ENCODE measurements at places on chromosomes 1 and 21.

- DNase-seq = no peak
Measured at GRCh38 chr1:50651476-50652263, 228.4 kb upstream of the DMRTA2 start.

- no peak for DNase-seq
Measured at GRCh38 chr1:88763649-88764406, 79.8 kb downstream of the PKN2 start.

GRCh38 chr21:42117967-42118780 lies 47.1 kb downstream of the UMODL1 start:
- DNase-seq = no peak

DNA sequence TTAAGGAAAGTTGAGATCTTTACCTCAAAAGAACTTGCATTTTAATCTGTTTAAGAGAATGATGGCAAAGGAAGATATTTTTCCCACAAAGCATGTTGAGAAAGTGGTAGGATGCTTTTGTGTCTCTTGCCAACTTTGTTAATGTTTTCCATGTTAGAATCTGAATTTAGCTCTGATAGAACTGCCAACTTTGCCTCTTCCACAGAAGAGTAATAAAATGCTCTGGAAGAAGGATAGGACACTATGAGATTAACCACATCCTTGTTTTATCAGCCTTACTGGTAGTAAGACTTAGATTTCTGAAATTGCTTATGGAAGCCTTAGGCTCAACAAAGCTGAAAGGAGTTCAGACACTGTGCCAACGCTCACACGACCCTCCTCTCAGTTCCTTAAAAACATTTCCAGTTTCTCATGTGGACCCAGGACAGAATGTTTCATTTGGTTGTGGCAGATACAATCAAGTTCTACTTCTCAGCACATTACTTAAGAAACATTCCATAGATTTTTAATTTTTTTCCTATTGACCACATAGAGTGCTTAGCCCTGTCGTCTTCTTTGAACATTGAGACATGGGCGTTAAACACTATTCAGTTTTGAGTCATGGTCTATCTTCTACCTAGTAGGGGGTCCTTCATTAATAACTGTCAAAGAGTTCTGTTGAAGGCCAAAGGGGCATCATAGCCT lies 59.0 kb downstream of the MTR start:
- no peak for DNase-seq

DNA sequence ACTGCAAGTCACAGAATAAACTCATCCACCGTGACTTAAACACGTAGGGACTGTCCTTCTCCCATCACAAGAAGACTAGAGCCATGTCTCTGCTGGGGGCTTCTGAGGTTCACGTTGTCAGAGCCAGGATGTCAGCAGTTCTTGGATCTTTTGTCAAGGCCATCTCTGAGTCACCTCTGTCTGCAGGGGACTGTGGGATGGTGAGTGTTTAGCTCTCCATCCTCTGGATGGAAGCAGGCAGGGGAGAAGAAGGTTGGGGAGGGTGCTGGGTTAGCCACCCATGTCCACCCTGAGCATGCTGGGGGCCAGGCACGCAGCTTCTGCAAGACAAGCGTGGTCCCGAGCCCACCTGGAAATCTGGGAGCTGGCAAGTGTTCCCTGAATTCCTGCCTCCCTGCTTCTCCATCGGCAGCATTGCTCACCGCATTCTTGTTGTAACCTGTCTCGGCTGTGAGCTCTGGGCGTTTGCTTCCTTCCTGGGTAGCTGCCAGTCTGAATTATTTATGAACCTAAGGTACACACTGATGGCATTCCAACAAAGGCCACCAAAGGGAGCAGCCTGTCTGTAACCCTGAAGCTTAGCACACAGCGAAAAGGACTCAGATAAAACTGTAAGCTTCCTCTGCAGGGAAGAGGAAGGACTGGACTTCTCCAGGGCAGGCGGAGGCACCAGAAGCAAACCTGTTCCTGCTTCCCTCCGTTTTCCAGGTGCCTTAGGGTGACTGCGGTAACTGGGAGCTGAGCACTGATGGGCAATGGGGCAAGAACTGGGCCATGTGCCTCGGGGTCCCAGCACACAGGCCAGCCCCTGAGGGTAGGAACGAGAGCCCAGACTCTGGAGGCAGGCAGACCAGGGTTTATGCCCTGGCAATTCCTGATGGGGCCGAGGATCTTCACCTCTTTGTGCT lies 88.6 kb downstream of the RIPK4 start:
- DNase-seq = no peak

GRCh38 chr21:39720126-39720778 lies 24.7 kb upstream of the IGSF5 start:
- DNase-seq = no peak

DNA sequence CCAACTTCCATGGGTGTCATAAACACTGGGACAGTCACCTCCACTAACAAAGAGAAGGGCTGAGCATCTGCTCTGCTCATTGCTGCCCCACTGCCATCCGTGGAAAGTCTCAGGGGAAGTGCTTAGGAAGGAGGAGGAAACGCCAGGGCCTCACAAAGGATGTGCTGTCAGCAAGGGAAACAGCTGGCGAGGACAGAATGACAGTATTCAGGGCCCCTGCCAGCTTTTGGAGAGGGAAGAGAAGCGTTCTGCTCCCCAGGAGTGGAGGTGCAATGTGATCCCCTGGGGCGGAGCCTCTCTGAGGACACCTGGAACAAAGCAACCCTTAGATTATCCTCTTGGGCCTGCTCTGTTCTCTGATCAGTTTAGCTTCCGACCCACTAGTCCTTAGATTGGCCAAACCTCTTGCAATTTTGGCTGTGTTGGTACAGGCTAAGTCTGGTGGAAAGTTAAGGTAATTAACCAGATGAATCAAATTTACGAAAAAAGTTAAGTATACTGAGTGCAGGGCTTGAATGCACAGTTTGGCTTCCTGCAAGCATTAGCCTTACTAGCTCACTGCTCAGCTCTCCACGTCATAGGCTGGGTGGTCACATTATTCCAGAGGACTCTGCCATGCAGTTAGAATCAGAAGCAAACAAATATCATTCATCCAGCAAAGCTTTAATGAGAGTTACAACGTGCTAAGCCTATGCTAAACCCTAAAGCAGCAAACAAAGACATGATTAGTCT lies 170.2 kb upstream of the NFIA start:
- peak; percentile 41 for DNase-seq

DNA sequence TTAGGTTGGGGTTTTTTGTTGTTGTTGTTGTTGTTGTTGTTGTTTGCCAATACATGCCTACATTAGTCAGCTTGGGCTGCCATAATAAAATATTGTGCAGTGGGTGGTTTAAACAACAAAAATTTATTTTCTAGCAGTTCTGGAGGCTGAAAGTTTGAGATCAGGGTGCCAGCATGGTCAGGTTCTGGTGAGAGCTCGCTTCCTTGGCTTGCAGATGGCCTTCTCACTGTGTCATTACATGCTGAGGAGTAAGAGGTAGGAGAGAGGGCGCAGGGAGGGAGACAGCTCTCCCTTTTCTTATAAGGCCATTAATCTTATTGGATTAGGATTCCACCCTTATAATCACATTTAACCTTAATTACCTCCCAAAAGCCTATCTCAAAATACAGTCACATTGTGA lies 52.7 kb downstream of the DIRAS3 start:
- no peak for DNase-seq

DNA sequence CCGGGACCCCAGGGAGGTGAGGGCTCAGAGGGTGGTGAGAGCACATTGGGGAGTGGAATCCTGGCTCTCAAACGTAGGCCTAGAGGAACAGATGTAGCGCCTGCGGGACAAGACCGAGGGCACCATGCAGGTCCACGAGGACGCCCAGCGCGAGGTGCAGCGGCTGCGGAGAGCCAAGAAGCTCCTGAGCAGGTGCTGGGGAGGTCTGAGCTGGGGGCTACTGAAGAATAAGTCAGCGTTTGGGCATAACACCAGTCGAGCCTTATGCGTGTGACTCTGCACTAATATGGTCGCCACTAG lies 2.6 kb upstream of the NBPF3 start:
- no peak for DNase-seq

DNA sequence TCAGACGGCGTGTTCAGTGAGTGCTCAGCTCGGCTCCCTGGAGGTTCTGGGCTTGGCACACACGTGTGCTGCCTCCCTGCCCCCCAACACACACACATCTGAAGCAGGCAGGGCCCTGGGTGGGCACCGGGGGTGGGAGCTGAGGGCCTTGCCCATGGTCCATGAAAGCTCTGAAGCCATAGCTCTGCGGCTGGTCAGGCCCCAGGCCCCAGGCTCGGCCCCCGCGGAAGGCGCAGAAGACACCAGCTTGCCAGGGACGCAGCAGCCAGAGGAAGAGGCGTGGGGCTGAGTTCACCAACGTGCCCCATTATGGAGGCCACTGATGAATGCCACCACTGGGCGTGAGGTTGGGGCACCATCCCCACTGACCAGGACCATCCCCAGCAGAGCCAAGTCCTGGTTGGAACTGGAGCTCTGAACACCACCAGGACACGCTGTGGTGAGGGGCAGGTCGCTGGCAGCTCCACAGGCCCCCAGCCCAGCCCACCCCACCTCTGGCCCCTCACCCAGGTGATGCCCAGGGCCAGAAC lies 4.2 kb downstream of the AURKAIP1 start:
- no peak for DNase-seq

GRCh38 chr1:70805641-70806040 lies 242.0 kb downstream of the PTGER3 start:
- DNase-seq = no peak

- DNase-seq = no peak
Measured at GRCh38 chr1:178659789-178660208, 65.2 kb upstream of the RALGPS2 start.

DNA sequence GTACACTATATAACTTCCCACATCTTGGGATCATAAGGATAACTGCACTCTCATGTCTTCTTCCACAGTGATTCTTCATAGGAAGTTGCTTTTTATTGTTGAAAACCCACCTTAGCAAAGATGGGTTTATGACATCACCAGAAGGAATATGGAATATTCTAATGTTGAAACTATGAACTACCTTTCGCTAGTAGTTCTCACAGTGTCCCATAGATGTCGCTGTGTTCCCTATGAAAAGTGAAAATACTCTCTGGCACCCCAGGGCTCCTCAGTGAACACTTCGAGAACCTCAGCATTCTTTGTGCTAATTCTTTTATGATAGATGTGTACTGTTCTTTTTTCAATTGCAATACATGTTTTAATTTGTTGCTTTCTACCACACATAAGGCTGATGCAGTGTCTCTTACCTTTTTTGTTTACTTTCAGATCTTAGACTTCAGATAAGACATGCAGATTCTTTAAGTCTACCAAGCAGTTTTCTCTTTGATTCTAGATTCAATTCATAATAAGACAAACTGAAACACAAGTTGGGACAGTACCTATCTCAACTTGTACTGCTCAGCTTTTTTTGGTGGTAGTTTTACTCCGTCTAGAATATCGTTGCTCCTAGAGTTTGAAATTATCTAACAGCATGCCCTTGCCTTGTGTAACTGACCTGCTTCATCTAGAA lies 90.8 kb downstream of the GTF2B start:
- peak; percentile 8 for DNase-seq

GRCh38 chr1:226107471-226108460 lies 45.2 kb downstream of the H3-3A start:
- DNase-seq = peak; percentile 27

- no peak for DNase-seq
Measured at GRCh38 chr1:184919892-184920291, 54.4 kb downstream of the NIBAN1 start.

GRCh38 chr1:191857600-191857999 lies 300.7 kb upstream of the RGS18 start:
- no peak for DNase-seq

DNA sequence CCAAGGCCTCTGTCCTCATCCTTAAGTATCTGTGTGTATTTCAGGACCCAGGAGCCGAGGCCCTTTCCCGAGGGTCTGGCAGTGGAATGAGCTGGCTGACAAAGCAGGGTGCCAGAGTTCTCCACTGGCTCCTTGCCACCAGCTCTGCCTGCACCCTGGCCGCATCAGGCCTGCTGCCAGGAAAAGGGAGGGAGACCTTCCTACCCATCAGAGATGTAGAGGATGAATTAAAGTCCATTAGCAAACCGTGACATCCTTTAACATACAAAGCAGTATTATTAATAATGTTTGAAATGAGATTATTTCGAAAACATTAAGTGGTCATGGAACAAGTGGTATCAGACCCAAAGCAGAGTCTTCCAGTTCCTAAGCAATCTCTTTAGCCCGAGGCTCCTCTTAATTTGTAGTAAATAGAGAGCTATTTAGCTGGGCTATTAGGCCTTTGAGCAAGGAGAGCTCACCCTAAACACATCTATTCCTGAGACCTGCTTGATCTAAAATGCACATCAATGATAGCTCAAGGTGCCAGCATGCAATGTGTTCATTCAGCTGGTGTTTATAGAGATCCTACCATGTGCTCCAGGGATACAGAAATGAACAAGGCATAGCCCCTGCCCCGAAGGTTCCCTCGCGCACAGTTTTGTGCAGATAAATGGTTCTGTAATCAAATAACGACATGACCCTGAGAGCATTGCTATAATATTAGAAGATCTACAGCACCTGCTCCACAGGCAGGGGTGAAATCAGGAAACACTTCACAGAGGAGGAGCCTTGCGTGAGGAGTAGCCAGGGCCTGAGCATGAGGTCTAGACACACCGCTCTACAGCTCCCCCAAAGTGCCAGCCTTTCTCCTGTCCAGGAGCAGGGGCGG lies 44.0 kb downstream of the FAM163A start:
- DNase-seq = no peak

DNA sequence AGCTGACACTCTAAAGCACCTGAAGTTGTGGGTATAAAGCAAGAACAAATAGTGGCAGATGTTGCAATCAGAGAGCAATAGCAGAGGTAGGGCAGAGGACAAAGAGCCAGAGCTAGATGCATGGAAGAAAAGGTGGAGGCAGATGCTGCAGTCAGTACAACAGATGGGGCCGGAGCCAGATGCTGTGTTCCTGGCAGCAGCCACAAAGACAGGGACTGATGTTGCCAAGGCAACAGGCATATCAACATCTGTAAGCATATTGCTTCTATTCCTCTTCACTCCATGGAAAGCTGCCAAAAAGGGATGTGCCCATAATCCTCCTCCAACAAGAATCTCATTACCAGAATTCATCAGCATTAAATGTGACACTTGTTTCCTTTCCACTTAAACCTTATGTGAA lies 108.0 kb downstream of the TNNI3K start:
- peak; percentile 7 for DNase-seq

DNA sequence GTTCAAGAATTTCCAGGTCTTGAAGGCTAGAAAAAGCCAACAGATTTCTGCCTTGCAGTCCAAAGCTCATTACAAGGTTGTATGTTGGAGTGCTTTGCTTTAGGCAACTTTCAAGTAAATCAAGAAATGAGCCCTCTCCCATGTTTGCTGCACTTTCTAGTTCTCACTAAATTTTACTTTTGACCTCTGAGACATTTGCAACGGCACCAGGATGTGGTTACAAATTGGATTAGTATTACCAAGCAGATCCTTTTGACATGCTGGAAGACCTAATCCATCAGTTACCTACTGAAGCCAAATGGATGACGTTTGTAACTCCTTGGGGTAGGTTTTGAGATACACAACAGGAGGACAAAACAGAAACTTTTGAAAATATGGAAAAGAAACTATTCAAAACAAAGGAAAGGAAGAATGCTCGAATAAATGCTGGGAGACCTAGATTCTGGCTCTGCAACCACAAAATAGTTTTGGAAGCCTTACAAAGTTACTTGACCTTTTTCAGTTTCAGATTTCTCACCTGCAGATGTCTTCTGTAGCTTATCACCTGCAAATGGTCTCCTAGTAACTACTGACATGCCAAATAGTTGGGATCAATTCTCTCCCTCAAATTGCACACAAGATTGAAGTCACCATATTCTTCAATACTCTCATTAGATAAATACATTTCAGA lies 251.7 kb upstream of the ADGRL2 start:
- no peak for DNase-seq
